ENCODE measurements at places on chromosomes 11 and 22.

DNA sequence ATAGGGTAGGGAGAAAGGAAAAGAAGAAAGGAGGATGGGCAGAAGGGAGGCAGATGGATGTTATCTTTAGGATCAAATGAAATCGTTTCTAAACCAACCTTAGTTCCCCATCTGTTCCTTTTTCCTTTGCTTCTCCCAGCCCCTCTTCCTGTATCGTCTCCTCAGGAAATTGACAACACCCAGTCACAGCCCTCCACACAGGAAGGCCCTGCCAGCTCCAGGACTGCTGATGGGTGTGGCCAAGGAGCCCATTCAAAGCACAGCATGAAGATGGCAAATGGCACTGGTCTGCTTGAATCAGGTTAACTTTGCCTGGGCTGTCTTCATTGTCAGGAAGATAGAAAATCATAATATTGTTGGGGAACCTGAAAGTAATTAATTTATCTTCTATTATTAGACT lies 164.8 kb downstream of the C11orf87 start:
- no peak for DNase-seq

DNA sequence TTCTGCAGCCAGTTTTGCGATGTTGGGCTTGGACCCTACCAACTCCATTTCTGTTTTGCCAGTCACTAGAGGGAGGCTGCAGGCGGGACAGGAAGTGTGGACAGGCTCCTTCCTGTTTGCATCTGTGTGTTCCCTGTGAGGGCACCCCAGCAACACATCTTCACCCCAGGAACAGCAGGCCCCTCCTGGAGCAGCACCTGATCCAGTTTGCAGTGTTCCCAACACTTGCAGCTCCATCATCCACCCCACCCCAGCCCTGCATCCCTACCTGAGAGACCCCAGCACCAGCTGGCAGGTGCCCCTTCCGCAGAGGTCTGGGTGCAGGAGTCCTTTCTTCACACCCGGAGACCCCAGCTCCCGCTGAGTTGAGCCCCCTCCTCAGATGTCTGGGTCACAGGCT lies 7.4 kb upstream of the VSIG10L2 start:
- no peak for DNase-seq

DNA sequence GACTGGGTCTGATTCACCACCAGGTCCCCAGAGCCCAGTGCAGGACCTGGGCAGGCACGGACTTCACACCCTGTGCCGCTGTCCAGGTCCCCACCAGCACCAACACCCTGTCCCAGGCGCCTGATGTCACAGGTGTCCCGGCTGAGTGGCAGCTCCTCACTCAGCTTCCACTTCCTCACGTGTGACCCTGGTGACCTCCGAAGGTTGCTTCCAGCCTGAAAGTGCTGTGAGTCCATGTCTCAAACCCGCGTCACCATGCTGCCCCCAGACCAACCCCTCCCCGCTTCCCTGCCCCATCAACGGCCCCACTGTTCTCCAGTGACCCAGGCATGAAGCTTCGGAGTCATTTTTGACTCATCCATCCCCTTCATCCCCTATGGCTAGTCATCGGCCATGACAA lies 25.7 kb upstream of the PICK1 start:
- DNase-seq, result no peak

- peak; percentile 11 for DNase-seq
Measured at GRCh38 chr11:125505492-125506080, 9.5 kb upstream of the FEZ1 start.

GRCh38 chr11:93198215-93198845 lies 539 bp upstream of the SLC36A4 start:
- no peak for DNase-seq

- no peak for DNase-seq
Measured at GRCh38 chr22:44860311-44860710, 107.9 kb downstream of the ARHGAP8 start.

- peak; percentile 9 for DNase-seq
Measured at GRCh38 chr11:118768690-118769089, 22.3 kb downstream of the DDX6 start.

- DNase-seq, result peak; percentile 64
Measured at GRCh38 chr11:2511421-2512369, 66.9 kb downstream of the KCNQ1 start.

DNA sequence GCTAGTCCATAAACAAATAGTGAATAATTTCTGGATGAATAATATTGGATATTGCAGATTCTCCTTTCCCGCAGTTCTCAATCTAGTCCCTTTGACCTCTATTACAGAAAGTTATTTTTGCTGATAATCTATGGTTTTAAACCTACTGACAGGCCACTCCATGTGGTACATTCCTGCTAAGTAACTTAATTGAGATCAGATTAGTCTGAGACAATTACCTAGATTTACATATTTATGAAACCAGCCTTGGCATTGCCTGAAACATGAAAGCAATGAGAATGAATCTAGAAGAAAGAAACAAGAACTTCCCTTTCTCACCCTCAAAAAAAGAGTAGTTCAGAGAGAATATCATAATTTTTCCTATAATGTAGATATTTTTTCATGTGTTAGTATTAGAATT lies 964.2 kb downstream of the JRKL start:
- DNase-seq, result no peak

DNA sequence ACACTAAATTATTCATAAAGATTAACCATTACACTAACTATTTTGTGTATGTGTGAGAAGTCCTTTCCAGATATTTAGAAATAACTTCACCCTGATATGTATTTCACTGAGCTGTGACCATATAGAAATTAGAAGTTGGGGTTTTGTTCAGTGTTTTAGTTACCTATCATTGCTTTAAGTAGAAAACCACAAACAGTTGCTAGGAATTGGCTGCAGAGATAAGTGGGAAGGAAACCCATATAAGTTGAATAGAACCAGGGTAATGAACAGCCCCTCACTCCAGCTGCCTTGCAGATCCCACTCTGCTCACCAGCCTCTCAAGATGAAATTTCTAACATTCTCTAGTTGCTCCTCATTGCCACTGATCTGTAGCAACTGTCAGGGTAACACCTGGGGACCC lies 10.3 kb downstream of the SRSF8 start:
- DNase-seq, result no peak

- no peak for DNase-seq
Measured at GRCh38 chr11:131027491-131027890, 111.2 kb upstream of the SNX19 start.

DNA sequence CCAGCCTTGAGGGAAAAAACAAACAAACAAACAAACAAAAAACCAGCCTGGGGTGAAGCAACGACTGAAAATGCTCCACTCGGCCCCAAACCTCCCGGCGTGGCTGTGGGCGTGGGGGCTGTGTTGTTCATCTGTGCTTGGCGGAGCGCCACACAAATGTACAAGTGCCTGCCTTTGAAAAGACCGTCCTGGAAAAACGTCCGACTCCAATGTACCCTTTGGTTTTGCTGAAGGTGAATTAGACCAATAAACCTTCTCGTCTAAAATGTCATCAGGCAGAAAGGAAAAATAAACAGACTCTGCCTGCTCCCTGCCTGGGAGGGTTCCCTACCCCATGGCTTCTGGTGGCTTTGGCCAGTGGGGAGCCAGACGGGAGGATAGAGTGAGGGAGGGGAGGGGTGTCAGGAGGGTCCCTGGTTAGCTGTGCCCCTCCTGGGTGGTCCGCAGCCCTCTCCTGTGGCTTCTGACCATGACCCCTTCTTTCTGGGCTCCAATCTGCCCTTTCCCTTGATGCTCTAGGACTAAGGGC lies 93.9 kb downstream of the TRMU start:
- DNase-seq, result no peak

DNA sequence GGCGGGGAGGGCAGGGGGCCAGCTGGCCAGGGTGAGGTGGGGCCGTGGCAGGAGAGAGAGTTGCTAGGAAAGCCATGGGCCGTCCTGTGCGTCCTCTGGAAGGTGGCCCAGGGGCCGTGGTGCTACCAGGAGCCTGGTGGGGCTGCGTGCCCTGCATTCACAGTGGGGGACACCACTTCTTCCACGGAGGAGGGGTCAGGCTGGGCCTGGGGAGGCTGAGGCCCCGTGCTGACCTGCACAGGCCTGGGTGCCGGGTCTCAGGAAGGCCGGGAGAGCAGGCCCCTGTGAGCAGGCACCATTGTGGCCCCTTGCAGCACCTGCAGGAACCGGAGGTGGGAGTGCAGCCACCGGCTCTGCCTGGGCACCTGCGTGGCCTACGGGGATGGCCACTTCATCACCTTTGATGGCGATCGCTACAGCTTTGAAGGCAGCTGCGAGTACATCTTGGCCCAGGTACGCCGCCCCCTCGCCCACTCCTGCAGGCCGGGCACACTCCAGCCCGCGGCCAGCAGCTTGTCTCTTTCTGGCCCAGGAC lies 12.0 kb downstream of the MUC5B start:
- DNase-seq, result no peak

DNA sequence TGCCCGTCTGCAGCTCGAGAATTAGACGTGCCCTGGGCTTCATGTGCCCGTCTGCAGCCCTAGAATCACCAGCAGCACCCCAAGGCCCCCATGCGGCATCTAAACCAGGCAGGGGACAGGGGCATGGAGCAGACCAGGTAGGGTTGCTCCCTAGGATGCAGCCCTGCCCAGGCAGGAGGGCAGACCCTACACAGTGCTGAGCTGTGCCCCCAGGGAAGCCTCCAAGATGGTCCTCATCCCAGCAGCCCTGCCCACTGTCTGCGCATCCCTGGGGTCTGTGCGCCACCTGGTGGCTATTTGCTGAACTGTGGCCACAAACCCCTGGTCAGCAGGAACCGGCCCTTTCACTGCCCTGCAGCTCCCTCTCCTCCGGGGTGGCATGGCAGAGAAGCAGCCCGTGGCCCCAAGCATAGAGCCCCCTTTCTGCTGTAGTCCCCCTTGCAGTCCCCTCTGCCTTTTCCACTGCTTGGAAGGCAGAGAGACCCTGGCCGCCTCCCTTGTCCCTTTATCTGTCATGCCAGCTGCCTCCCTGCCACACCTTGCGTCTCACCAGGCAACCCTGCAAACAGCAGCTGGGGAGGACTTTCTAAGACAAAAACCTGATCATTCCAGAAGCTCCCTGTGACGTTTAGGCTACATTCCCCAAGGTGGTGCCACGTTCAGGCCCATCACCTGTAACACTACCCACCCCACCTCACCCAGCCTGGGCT lies 86.6 kb downstream of the KCNQ1 start:
- DNase-seq, result peak; percentile 82

DNA sequence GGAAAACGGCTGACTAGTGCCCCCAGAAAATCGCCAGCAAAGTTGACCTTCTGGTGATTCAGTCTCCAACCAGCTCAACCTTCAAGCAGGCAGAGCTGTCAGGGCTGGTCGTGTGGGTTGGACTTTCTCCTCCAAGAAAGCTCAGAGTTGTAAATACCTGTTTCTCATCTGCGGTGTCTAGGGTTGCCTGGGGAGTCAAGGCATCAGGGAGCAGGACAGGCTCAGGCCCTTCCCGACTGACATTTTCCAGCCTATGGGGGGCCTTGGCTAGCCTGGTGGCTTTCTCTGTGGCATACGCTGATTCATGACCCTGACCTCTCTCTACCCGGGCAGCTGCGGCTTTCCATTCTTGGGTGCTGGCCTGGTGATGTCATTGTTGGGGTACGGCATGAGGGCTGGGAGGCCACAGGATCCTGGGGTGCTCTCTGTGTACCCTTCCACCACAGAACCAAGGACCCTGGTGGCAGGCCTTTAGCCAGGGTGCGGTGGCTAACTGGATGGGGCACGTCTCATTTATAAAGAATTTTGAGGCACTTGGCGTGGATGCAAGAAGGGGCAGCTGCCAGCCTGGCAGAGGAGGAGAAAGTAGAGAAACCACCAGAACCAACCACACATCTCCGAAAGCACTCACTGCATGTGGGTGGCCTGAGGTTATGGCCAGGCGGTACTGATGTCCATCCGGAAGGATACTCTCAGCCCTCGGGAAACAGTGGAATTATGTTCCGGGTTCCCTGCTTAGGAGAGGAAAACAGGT lies 64.9 kb downstream of the BCR start:
- DNase-seq, result peak; percentile 22

- DNase-seq, result no peak
Measured at GRCh38 chr22:35596821-35597220, 20.3 kb downstream of the MB start.

- DNase-seq, result no peak
Measured at GRCh38 chr11:115409116-115409670, 95.0 kb downstream of the CADM1 start.

- DNase-seq, result no peak
Measured at GRCh38 chr22:25050566-25050965, 98.0 kb downstream of the KIAA1671 start.

GRCh38 chr11:66493130-66493529 lies 12.9 kb downstream of the DPP3 start:
- no peak for DNase-seq

DNA sequence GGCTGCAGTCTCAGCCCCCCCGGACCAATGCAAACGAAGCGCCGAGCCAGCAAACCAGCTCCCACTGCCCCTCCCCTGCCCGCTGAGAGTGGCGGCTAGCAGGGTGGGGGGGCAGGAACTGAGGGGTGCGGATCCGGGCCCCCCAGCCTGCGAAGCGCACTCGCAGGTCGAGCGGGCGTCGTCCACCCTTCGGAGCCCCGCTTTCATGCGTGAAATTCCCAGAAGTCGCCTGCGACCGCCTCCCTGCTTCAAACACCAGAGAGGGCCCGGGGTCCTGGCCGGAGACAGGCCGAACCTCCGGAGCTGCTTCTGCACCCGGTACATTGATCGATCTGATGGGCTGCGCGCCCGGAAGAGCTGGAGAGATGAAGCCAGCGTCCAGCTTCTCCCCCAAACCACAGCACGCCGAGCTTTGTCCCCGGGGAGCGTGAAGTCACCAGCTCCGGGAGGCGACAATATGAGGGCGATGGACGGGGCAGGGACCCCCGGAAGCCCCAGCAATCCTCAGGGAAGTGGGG lies 646 bp upstream of the PATZ1 start:
- DNase-seq, result no peak

DNA sequence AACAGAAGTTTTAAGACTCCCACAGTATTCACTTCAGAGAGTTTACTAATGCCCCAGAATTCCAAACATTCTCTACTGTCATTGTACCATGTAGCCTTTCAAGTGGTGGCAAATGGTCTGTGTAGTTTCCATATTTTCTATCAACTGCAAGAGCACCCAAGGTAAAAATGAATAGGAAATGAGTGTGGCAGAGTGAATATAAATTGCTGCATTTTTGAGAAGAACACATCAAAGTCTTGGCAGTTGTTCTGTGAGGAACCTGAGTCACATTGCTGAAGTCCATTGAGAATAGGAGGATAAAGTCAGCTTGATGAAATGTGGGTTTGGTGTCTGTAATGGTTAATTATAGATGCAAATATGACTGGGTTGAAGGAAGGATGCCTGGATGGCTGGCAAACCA lies 193.6 kb downstream of the AASDHPPT start:
- no peak for DNase-seq

- DNase-seq, result no peak
Measured at GRCh38 chr22:41437198-41437597, 9.4 kb downstream of the TOB2 start.

Measured in suppressor macrophage treated with lipopolysaccharide for 4 hours (primary cell).